ENCODE measurements at places on chromosomes 13 and 19.

DNA sequence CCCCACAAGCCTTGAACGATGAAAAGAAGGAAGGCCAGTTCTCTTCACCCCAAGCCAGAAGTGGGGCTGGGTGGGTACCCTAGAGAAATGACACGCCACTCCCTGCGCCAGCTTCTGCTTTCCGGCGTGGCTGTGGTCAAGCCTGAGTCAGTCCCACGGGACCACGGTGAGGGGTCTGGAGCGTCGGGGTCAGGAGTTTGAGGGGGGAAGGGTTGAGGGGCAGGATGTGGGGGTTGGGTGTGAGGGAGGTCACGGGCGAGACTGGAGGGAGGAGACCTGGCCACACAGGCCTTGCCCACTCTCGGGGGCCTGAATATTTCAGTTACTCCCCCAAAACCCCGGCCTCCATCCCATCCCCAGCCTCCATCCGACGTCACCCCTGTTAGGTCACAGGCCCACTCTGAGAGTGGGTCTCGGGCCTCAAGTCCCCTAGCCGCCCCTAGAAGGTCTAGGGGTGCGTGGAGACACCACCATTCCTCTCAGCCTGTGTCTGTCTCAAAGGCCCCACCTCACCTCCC, 500 bp upstream of the IFI30 start:
- DNase-seq: no peak

DNA sequence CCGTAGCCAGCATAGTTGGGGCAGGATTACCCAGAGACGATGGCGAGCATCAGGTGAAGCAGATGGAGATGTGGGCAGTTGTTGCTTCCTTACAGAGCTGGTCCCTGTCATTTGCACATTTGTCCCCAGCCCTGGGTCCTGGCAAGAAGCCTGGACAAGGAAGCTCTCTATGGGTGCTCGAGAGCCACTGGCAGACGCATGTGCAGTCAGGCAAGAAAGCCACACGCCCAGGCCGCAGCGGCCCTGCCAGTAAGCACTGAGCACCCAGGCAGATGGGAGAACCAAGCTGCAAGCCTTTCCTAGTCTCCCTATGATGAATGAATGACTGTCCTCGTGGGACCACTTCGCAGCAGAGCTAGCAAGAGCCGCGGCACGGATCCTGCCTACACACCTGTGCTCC, 182.8 kb downstream of the FOXO1 start:
- DNase-seq: no peak

DNA sequence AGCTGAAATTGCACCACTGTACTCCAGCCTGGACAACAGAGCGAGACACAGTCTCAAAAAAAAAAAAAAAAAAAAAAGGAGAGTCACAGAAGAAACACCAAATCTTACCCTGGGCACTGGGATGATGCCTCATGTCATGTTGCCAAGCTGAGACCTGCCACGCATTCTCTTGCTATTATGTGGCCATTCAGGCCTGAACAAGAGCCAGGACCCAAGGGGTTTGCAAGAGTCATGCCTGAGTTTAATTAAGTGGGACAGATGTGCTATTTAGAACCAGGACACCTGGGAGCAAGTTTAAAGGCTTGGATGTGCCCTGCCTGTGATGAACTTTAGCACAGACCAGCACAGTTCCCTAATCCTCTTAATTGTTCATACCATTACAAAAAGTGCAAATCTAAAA, 9.8 kb downstream of the PNMA8A start:
- DNase-seq: no peak

DNA sequence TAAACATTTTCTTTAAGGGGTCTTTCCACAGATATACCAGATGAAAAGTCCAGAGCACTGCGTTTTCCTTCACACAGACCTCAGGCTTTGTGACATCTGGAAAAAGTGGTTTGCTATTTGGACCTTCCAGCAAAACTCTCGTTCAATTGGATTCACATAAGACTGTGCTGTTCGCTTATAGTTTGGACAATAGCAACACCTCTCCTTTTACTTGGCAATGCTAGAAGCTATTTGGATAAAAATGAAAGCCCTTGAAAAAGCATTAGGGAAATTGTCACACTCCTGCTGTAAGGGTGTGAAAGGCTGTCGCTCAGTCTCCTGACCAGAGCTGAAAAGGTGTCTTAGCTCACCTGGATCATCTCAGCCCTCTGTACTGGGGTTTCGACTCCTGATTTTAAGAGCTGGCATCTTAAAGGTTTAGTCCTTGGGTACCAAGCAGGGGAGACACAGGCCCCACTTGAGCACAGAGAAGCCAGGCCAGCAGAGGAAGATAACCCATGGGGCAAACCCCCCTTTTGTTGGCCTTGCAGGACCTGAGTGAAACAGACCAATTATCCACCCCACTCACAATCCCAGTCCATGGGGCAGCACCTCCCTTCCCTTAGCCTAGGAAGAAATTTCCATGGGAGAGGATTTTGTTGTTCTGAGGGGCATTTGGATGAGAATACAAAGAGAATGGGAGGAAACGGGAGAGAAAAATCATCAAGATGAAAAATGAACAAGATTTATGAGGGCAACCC, 257.6 kb downstream of the DLEU7 start:
- DNase-seq: no peak

GRCh38 chr19:6738787-6739389, 592 bp upstream of the TRIP10 start:
- DNase-seq: no peak

DNA sequence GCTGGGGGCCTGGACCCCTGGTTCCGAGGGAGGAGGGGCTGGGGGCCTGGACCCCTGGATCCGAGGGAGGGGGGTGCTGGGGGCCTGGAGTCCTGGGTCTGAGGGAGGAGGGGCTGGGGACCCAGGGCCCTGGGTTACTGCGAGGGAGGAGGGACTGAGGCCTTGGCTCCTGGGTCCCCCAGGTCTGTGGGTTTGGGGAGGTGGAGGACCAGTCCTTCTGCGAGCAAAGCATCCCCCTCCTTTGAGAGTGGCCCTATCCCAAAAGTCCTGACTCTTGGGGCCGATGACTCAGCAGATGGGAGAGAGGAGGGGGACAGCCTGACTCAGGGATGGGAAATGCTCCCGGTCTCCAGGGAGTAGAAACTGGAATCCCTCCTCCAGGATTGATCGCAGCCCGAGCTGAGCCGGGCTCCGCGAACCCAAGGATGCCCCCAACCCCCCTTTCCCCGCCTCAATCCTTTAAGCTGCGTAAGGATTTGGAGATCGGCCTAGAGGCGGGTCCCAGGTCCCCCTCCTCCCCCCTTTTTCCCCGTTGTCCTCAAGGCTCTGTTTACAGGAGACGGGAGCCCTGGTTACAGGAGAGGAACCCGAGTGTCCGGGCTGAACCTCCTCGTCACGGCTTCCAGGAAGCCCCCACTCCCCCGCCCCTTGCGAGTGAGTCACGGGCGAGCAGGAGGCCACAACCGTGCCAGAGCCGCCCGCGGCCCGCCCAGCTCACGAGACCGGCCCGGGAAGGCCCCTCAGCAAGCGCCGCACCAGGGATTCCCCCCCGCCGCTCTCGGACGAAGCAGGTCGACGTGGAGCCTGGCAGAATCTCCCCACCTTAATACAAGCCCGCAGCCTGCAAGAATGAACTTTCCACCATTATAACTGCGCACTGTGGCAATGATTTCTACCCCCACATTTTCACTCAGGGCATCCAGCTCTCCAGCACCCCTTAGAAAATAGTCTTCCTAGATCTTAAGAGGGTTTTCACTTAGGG, 3.0 kb upstream of the ZFP36 start:
- no peak for DNase-seq

- no peak for DNase-seq
Measured at GRCh38 chr13:45216193-45216592, 15.3 kb upstream of the KCTD4 start.

GRCh38 chr19:4013886-4014540, 6.5 kb downstream of the PIAS4 start:
- no peak for DNase-seq

DNA sequence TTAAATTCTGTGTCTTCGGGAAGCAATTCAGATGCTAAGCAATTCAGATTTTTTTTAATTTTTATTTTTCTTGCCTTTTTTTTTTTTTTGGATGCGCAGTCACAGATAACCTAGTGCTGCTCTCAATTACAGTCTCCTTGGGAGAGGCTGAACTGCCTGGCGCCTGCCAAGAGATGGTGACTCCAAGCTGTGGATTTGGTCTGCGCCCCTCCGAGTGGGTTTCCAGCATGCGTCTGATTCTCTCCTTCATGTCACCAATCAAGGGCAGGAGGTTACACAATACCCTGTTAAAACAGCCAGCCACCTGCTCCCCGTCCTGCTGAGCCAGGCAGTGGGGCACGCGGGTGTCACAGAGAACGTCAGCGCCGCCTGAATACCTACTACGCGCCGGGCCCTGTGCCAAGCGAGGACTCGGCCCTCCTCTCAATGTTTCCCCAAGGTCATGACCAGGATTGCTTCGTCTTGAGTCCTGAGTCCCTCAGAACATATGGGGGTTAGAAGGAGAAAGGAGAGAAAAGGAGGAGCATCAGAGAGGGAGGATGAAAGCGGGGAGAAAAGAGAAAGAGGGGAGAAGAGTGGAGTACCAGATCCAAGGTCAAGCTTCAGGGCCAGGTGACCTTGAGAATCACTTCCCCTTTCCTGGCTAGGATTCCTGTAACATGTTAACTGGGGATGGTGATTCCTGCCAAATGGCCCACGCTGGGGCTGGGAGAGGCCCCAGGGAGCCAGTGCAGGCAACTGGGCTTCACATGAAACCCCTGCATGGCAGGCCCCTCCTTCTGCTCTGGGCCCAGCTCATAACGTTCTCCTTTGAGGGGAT, 213.6 kb downstream of the URI1 start:
- DNase-seq: no peak

DNA sequence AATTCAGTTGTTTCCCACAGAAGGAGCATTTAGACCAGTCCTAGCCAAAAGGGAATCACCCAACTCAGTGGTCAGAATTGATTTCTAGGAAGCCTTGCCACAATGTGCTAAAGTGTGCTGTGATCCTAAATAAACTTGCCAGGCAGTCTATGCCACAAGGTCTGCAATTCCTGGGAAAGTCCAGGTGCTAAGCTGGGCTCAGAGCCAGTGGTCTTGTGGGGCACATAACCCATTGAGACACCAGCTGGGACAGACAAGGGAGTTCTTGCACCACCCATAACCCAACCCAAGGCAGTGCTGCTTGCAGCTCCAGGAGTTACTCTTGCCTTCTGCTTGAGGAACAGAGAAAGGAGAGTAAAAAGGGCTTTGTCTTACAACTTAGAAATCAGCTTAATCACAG, 489.5 kb upstream of the SPRY2 start:
- DNase-seq: no peak

DNA sequence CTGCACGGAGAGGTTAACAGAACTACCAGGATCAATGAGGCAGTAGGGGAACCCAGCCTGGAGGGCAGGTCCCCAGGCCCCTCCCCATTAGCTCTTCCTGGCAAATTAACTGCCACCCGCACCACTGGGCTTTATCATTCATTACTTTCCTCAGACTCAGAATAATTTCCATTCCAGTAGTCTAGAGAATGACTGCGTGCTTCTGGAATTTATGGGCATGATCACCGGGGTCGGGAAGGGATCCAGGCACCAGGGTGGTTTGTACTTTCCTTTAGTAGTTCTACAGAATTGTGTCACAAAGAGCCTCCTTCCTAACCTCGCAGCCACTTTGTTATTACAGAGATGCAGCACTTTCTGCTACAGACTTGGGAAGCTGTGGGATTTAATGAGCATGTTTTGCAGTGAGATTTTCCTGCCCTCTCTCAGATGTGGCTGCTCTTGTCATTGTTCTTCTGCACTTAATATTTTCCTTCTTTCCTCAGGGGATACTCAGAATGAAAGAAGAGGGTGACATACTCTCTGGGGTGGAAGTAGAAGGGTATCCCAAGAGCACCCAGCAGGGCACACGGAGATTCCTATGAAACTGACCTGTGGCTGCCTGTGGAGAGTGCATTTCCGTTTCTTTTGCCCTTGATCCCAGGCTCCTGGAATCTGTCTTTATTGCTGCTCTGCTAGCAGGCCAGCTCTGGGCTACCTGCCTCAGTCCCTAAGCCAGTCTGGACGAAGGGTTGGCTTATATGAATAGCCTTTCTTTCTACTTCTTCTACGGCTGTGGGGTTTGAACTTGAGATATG, 285.0 kb upstream of the SLC10A2 start:
- DNase-seq: no peak

- no peak for DNase-seq
Measured at GRCh38 chr19:31146015-31146414, 203.2 kb downstream of the TSHZ3 start.

GRCh38 chr19:58387338-58388174, 487 bp downstream of the RPS5 start:
- no peak for DNase-seq

DNA sequence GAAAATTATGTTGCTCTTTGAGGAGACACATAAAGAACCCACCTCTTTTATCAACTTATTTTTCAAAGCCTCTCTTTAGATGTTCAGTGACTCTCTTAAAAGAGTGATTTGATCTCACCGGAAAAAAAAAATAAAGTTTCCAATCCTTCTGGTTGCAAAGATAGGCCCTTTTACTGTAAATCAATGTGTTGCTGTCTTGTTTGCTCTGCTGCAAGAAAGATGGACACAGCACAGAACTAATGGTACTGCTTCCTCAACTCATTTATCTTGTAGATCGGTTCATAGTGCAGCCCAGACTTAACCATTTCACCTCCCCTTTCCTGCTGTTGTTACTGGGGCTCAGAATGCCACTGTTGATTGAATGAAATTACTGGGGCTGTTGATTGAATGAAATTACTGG, 388.9 kb upstream of the KLF12 start:
- DNase-seq: no peak

- no peak for DNase-seq
Measured at GRCh38 chr13:114035583-114036531, 62.0 kb upstream of the C13orf46 start.

GRCh38 chr13:39967199-39967959, 311.9 kb downstream of the COG6 start:
- no peak for DNase-seq

- DNase-seq: no peak
Measured at GRCh38 chr13:61727767-61728166, 312.1 kb upstream of the PCDH20 start.

DNA sequence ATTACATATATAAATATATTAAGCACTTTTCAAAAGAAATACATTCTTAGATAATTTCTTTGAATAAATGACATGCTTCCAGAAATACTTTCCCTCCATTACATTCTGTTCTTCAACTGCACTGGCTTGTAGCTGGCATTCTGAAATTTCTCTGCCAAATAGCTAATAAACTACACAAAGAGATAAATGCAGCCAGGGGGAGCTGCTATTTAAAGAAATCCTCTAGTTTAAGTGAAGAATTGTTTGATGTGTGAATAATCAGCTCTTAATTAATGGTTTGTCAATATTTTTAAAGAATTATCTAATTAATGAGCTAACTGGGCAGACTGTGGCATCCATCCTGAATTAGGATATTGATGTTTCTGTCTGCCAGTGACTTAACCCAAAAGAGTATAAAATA, 30.7 kb downstream of the SLC7A1 start:
- no peak for DNase-seq

GRCh38 chr13:75978818-75979217, 342.7 kb downstream of the LMO7 start:
- DNase-seq: no peak

- no peak for DNase-seq
Measured at GRCh38 chr19:31841755-31842154, 492.5 kb upstream of the TSHZ3 start.

DNA sequence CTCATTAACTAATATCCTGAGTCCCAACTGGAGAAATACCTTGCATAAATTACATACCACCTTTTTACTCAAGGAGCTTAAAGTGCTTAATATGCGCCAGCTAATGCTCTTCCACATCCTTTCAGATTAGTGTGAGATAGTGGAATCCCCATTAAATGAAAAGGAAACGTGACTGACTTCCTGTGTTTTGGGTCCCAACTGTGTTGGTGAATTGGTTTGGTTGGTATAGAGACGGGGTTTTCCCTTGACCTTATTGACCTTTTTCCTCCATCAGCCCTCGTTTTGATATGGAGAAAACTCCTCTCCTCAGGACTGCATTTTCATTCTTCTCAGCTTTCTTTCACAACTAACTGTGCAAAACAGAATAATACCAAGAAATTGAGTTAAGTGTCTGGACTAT, 163.5 kb downstream of the PAN3 start:
- DNase-seq: no peak

All from NCI-H1930 (cell line).